NCI-H524 treated with DMSO at 0.1 percent for 48 hours (cell line): ENCODE measurements at places on chromosomes 6 and 20.

GRCh38 chr6:155256122-155256795 lies 7.6 kb upstream of the CLDN20 start:
- no peak for DNase-seq

- DNase-seq, result peak; percentile 5
Measured at GRCh38 chr6:88982720-88983119, 19.3 kb upstream of the RNGTT start.

DNA sequence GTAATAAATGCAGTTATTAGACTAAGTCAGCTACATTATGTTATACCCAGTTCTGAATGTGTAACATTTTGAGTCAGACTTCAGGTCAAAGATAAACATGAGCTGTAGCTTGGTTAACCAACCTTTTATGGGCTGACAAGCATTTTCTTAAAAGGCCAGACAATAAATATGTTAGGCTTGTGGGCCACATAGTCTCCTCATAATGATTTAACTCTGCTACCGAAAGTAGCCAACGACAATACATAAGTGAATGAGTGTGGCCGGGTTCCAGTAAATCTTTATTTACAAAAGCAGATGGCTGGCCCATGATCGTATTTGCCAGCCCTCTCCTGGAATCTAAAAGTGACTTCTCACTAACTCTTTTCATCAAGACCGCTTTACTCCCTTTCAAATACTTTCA lies 49.9 kb downstream of the ATG5 start:
- DNase-seq, result no peak

- DNase-seq, result no peak
Measured at GRCh38 chr6:28810659-28811053, 113.1 kb downstream of the TRIM27 start.
